HFFc6 (cell line): ENCODE measurements at places on chromosomes 1 and 21. TPM values are rescaled to one million over a fixed set of nuclear protein-coding genes. Genes with fewer than 3 reads are reported as not detected.
A peak's percentile ranks its signal among the peaks of the same experiment; 100 is the strongest.

GRCh38 chr1:26831546-26832248 is 5.2 kb downstream of the ZDHHC18 start:
- no peak for DNase-seq

GRCh38 chr1:241020851-241021697 is 335.9 kb downstream of the RGS7 start:
- no peak for DNase-seq

GRCh38 chr1:57963581-57963980 is 539.7 kb upstream of the DAB1 start:
- no peak for DNase-seq

- peak; percentile 38 for DNase-seq
These were observed 89.8 kb downstream of the TMEM200B start for GRCh38 chr1:29033829-29034466.

GRCh38 chr1:221072214-221072613 is 193.0 kb downstream of the HLX start:
- DNase-seq: no peak

GRCh38 chr1:186443638-186444037 is 17.3 kb downstream of the PDC start:
- DNase-seq: no peak

DNA sequence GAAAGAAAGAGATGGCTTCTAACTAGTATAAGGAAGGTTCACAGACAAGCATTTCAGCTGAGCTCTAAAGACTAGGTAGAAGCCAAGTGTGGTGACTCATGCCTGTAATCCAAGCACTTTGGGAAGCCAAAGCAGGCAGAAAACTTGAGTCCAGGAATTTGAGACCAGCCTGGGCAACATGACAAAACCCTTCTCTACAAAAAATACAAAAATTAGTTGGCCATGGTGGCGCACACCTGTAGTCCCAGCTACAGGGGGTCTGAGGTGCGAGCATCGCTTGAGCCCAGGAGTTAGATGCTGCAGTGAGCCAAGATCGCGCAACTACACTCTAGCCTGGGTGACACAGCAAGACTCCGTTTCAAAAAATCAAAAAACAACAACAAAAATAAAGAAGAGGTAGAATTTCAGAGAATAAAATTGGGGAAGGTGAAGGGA is 27.8 kb downstream of the FBXO42 start:
- peak; percentile 74 for DNase-seq

Gene RPTN
- not detected in 3 replicates for total RNA-seq
